HFF-Myc (cell line): ENCODE measurements at places on chromosomes 3 and 15.

DNA sequence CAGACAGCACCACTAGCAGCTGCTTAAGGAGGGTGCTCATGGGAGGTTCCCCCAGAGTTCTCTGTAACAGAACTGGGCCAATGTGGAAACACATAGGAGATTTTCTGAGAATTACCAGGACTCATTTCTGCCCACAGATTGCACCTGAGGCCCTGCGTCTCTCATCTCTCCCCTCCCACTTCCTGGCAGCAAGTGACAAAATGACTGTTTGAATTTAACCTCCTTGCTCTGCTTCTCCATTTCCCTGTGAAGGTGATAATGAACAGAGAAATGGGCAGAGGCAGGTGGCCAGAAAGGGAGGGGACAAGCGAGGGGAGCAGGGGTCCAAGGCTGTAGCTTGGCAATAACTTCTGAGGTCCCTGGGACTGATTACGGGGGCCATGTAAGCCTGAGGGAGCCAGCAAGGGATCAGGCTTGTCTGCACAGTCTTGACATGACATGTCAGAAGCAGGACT, 8.0 kb downstream of the EPHB1 start:
- no peak for DNase-seq

DNA sequence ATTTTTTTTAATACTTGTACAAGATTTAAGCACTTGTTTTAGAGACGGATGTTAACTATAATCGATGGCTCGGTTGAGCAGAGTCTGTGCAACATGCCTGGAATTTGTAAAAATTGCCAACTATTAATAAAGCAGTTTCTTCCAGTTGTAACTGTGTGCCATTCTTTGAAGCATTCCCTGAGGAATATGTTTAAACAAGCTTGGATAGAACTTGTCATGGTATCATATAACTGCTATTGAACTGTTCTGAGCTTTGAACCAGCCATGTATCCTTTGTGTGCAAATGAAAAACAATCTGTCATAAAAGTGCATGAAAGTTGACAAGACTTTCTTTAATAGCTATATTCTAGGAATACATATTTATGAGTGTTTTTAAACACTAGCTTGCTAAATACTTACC, 45.8 kb upstream of the UBE2E2 start:
- no peak for DNase-seq

DNA sequence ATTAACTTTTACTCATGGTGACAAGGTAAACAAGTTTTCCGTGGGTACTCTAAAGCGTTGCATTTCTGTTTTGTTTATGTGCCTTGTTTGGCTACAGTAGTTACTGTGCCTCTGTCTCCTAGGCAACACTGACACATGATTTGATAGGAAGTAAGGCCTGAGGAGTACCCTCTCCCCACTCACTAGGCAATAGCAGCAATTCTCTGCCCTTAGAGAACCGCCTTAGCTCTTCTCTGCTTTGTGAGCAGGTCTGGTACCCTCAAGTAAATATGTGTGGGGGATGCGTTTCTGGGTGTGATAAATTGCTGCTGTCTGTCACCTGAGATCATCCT, at the start of gene IL5RA:
Gene IL5RA (minus strand): TSS at position 76 of the 332 bp plus-strand sequence. CDS start 5,390 bp downstream, outside the sequence.
- DNase-seq: no peak

DNA sequence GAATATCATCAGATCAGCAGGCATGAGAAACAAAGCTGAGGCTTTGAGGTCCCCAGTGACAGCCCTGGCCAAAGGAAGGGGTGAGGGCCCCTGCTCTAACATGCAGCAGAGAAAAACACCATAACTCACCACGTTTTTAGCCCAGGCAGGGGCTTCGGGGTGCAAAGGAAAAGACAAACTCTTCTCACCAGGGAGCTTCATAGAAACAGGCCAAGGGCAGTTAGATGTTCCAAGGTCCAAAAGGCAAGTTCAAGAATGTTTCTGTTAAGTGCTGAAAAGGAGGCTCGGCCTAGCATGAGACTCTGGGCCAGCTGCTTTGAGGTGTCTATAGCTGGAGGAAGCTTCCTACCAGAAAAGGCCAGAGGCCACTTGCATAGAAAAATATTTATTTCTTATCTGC, 608.4 kb upstream of the CFAP20DC start:
- DNase-seq: no peak

DNA sequence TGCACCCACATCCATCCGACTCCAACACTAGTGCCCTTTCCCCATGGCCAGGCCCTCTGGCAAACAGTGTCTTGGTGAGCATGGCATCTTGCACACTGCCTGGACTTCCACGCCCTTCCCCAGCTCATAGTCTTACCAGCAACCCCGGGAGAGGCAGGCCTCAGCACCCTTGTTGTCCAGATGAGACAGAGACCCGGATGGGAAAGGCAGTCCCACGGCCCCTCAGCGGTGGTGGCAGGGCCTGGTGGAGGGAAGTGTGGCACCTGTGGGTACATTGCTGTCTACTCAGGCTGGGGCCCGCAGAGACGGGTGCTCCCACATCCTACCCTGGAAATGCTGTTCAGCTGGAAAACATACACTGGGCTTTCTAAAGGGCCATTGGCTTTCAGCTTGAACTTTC, 28.4 kb downstream of the HDAC11 start:
- DNase-seq: no peak

- no peak for DNase-seq
Measured at GRCh38 chr3:118973050-118973449, 61.6 kb downstream of the IGSF11 start.

- DNase-seq: no peak
Measured at GRCh38 chr15:70240820-70241430, 143.2 kb upstream of the TLE3 start.

DNA sequence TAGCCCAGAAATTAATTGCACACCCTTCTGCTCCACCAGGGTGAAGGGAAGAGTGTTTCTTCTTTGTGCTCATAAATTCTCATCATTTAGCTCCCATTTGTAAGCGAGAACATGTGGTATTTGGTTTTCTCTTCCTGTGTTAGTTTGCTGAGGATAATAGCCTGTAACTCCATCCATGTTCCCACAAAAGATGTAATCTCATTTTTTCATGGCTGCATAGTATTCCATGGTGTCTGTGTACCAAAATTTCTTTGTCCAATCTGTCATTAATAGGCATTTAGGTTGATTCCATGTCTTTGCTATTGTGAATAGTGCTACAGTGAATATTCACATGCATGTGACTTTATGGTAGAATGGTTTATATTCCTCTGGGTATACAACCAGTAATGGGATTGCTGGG, 86.8 kb downstream of the DTWD1 start:
- DNase-seq: no peak

GRCh38 chr15:44593042-44593736, 56.2 kb downstream of the EIF3J start:
- no peak for DNase-seq

- no peak for DNase-seq
Measured at GRCh38 chr15:42737529-42738328, 801 bp upstream of the CDAN1 start.

DNA sequence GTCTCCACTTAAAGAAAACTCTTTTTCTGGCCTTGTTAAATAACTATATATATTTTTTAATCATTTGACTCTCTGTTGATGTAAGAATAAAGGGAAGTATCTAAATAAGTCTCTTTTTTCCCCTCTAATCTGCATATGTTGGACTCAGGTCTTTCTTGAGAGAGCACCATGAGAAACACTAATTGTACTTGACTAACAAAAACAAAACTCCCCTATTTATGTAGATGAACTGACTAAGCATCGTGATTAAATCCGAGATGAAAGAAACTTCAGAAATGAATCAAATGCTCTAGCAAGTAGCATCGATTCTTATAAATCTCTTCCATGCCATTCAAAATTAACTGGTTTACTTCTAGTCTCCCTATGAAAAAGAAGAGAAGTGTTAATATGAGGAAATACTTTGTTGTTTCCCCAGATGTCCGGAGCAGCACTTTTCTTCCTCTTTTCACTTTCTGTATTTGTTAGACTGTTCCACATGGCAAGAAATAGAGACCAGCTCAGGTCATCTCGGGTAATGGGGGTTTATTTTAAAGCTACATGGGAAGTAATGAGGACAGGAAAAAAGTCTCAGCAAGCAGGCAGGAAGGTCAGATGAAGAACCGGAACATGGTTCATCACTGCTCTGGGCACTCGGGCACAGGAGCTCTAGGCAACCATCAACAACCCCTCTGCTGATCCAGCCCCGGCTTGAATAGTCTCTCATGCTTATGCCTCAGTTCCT, 288.3 kb downstream of the CNTN6 start:
- DNase-seq: no peak

DNA sequence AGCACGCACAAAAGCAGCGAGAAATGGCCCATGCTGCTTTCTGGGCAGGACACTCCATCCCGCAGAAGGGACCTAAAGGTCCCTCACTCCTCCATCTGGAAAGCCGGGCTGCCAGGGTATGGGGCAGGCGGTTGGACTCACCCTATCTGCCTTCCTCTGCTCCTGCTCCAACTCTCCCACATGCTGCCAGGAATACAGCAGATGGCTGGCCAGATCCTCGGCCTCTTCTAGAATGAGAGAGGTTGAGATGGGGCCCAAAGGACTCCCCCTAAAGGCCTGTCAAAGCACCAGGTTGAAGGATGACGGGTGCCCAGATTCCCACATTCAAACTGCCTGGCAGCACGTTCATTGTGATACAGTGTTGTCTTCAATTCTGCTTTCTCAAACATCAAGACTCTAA, 85.1 kb upstream of the C2CD4B start:
- DNase-seq: no peak

- no peak for DNase-seq
Measured at GRCh38 chr15:66891776-66892175, 173.6 kb upstream of the SMAD3 start.

DNA sequence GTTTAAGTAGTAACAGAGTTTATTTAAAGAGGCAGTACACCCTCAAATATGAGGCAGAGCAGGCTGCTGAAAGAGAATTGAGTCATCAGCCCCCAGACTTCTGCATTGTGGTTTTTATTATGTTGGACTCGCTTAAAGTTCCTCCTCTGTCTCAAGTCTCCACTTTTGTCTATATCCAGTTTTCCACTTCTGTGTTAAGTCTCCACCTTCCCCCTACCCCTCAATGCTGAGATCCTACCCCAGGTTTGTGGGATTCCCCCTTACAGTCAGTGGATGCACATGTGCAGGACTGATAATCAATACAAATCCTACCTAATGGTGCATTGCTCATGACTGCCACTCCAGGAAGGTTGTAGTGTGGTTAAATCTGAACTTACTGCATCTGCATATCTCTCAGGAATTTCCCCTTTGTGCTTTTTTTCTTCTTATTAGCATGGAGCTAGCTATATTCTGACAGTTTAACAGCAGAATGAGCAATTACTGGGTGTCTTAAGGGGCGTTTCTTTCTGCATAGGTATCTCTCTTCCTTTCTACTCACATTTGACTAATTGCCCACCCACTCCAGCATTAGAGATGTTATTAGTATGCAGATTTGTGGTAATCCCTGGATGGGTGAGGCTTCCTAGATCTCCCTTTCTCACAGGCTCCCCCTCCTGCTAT, 11.9 kb upstream of the CD200R1L start:
- DNase-seq: no peak

GRCh38 chr3:42790714-42791229, 13.5 kb downstream of the HIGD1A start:
- DNase-seq: no peak

GRCh38 chr3:25214034-25214433, 214.0 kb upstream of the RARB start:
- no peak for DNase-seq

- no peak for DNase-seq
Measured at GRCh38 chr3:45234250-45234649, 8.2 kb upstream of the TMEM158 start.

GRCh38 chr15:28049581-28049980, 49.5 kb downstream of the OCA2 start:
- DNase-seq: no peak

GRCh38 chr3:131849616-131850015, 185.2 kb downstream of the CPNE4 start:
- DNase-seq: no peak

DNA sequence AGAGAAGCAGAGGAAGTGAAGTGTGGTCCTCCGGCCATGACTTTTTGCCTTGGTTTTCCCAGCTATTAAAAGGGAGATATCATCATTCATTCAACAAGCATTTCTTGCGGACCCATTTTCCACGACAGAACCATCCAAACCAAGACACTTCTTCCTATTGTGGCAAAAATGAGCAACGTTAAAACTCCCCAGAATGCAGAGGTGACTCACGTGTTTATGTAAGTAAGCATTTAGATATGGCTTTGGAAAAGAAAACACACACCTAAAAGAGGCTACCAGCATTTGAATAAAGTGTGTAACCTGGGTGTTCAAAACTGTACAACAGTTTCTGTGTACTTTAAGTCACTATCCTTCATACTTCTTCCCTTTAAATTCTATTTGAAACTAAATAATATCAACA, 181.3 kb downstream of the RORA start:
- DNase-seq: no peak

GRCh38 chr3:41202834-41203345, 3.6 kb downstream of the CTNNB1 start:
- no peak for DNase-seq

GRCh38 chr3:10780243-10780642, 35.8 kb upstream of the SLC6A11 start:
- no peak for DNase-seq

- no peak for DNase-seq
Measured at GRCh38 chr3:151278230-151278629, at the start of gene P2RY14. Gene P2RY14, minus strand, starts transcription at chr3:151278542. Its CDS starts 64,226 bp downstream, at chr3:151214316.
